ENCODE measurements at places on chromosomes 6 and 20.

GRCh38 chr6:128079021-128079420 is 178.2 kb upstream of the THEMIS start:
- no peak for DNase-seq

GRCh38 chr6:51570168-51570921 is 517.1 kb downstream of the PKHD1 start:
- no peak for DNase-seq

GRCh38 chr20:32970115-32970972 is 33.9 kb downstream of the SUN5 start:
- DNase-seq = no peak

DNA sequence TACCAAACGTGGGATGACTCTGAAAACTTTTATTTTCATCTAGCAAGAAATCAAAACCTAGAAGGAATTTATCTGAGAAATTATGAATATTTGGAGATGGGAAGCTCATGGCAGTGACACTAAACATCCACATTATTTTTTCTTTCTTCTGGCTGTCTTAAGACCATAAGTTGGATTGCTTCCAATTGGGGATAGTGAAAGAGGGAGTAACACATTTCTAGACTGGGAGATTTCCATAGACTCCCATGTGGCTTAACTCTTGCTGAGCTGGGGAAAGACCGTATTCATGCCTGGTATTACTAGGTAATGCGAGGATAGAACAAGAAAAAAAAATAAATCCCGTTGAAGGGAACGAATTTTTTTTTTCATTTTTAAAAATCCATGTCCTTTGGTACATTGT is 120.0 kb downstream of the UTRN start:
- DNase-seq = no peak

GRCh38 chr6:145539831-145540230 is 195.5 kb downstream of the EPM2A start:
- DNase-seq = no peak

DNA sequence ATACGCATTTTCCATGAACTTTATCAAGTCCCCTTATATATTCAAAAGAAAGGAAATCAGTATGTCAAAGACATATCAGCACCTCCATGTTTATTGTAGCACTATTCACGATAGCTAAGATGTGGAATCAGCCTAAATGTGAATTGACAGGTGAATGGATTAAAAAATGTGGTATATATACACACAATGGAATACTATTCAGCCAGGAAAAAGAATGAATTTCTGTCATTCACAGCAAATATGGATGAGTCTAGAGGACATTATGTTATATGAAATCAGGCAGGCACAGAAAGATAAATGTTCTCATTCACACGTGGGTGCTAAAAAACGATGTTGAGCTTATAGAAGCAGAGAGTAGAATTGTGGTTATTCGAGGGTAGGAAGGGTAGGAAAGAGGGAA is 5.3 kb downstream of the FIG4 start:
- no peak for DNase-seq

DNA sequence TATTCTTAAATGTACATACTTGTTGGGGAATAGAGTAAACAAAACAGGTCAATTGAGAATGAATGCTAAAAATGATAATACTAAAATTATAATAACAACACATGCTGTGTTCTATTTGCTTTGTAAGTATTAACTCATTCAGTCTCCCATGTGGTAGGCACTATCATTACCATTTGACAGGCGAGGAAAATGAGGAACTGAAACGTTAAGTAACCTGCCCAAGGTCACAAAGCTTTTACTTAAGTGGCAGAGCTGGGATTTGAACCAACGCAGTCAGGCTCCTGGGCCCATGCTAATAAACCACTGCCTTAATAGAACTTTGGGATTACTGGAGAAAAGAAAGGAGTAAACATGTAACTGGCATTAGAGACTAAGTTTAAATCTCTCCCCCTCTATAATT is 3.8 kb downstream of the NSFL1C start:
- DNase-seq = no peak
